D341Med (cell line): ENCODE measurements at places on chromosomes 6 and 20.

GRCh38 chr6:133243723-133244305 lies 2.7 kb downstream of the EYA4 start:
- DNase-seq = no peak

DNA sequence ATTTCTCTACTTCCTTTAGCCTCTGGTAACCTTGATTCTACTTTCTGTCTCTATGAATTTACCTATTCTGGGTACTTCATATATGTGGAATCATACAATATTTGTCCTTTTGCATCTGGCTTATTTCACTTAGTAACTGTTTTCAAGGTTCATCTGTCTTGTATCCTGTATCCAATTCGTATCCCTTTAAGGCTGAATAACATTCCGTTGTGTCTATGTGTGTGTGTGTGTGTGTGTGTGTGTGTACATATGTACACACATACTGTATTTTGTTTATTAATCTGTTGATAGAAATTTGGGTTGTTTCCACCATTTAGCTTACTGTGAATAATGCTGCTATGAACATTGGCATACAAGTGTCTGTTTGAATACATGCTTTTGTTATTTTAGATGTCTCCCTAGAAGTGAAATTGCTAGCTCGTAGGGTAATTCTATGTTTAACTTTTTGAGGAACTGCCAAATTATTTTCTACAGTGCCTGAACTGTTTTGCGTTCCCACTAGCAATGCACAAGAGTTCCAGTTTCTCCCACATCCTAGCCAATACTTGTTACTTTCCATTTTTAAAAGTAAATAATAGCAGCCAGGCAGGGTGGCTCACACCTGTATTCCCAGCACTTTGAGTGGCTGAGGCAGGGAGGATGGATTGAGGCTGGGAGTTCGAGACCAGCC lies 17.7 kb downstream of the SENP6 start:
- DNase-seq = no peak

DNA sequence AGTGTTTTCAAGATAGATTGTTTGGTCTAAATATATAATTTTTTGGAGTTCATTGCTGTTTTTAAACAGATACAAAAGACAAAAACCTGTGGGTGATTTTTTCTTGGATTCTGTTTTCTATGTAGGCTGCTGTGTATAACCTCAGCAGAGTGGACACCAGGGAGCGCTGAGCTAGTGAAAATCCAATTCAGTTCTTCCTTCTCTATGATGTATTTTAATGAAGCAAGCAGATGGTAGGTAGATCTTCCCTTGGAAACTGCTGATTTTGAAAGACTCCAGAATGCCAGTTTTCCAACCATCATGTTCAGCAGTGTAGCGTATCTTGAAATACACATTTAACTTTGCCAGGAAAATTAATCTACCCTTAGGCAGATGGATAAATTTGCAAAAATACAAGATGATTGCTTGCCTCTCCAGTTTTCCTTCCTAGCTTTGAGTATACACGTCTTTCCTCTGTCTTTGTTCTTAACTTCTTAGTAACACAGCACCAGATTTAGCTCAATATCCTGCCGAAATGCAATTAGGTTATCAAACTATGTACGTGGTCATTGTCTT lies 178.0 kb downstream of the PHF3 start:
- DNase-seq = no peak

DNA sequence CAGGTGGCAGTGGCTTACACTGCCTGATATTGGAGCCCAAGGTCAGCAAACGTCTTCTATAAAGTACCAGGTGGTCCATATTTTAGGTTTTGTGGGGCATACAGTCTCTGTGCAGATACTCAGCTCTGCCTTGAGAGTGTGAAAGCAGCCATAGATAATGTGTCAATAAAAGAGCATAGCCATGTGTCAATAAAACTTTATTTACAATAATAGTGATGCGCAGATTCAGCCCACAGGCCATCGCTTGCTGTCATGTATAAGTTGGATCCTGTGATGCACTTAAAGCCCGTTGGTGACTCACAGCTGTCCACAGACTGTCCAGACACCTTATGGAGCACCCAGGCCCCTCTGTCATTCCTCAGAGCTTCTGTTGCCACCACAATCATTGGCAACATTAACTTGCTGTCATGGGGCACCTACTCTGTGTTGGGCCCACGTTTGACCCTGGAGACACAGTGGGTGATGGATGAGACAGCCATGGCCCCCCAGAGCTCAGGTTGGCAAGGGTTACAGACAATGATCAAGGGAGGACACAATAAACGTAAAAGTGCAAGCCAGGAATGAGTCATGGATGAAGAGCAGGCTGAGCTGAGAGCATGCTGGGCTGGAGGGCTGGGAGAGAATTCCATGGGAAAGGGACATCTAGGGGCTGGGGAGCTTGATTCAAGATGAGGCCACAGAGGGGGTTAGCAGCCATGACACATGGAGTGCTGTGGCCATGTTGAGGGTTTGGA lies 173.6 kb downstream of the TAF4 start:
- DNase-seq = no peak

DNA sequence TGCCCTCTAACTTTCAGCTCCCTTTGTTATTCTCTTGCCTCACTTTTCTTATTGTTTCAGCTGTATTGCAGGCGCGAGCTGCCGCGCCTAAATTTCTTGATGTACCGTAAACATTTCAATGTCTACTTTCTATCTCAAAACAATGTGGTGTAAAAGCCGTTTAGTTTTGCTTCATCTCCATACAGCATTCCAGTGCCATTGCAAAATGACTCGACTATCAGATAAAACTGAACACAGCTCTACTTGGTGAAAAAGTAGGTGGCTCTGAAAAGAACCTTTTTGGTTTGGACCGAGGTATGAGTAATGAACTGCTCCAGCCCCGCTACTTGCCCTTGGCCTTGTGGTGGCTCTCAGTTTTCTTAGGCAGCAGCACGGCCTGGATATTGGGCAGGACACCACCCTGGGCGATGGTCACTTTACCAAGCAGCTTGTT lies 74.6 kb downstream of the OR2B2 start:
- no peak for DNase-seq

- no peak for DNase-seq
These were observed 93.7 kb upstream of the EDN1 start for GRCh38 chr6:12196326-12196936.
